ENCODE measurements at places on chromosomes 2 and 18. TPM values are rescaled to one million over a fixed set of nuclear protein-coding genes. Genes with fewer than 3 reads are reported as not detected.

Gene VAMP5
- 18.1 TPM for total RNA-seq

Gene ATRAID
- total RNA-seq: 166 TPM

DNA sequence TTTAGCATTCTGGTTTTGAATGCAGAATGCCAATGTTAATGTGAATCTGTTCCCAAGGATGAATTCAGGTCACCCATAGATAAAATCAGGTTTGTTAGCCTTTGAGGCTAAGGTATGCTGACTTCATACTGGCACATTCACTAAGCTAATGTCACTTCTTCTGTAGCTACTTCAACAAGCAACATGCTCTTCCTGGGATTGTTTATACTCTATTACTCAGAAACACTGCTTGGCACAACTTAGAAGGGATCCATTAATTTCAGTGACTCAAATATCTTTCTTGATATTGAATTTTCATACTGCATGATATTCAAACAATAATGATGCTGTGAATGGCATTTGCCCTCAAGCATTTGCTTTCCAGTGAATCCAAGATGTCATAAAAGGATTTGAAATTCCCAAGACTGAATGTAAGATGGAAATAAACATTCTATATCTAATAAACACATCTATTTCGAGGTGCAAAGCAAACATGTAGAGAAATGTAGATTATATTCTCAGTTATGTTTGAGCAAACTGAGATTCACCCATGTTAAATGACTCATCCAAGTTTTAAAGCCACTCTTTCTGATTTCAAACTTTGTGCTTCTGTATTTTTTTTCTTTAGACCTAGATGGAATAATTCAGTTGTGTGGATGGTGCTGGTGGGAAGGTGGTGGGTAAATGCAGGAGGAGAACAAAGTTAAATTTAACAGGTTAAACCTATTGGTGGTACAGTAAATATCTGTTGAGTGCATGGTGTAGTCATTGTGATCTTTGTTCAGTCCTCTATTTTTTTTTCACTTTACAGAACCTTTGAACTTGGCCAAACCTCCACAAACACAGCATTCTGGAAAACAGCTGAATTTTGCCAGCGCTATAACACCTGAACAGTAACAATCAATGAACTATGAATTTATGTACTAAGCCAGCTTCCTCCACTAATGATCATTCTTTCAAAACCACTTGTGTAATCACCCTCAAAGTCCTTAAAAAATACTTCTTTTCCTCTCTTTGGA is 162.1 kb upstream of the XIRP2 start:
- DNase-seq: no peak

- no peak for DNase-seq
These were observed 60.3 kb downstream of the LONRF2 start for GRCh38 chr2:100262046-100262445.

- no peak for DNase-seq
These were observed 86.5 kb downstream of the ZNF516 start for GRCh38 chr18:76408480-76409067.

DNA sequence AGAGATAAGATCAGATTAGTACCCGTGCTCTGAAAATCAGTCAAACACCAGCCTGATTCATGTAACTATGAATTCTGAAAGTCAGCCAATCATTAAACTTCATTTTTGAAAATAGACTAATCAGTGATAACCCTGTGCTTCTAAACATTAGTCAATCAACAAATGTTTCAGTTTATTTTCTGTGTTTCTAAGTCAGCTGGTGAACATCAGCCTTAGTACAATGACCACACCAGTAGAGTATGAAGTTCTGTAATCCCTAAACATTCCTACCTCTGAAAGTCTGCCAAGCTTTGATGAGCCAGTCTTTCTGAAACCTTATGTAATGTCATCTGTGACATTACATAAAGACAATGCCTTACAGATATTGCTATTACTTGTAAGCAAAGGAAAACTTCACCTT is 807.4 kb upstream of the CRIM1 start:
- no peak for DNase-seq
